ENCODE measurements at places on chromosomes 11 and 22.

DNA sequence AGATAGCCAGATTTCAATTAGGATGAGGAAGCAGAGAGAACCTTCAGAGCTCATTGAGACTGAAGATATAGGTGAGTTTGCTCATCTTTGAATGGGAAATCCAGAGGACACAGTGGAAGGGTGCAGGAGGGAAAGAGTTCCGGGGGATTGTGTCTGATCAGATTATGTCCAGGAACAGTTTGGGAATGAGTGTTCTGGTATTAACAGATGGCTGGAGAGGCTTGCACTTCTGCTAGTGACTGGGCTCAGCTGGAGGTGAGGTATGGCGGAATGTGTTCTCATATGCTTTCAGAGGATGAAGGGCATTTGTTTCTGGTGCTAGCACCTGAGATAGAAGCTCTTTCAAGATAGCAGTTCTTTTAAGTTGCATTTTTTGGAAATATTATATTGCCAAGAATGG is 27.6 kb downstream of the ALKBH3 start:
- no peak for DNase-seq

- no peak for DNase-seq
Observed at GRCh38 chr22:22600531-22601261, 41.6 kb upstream of the PRAME start.

DNA sequence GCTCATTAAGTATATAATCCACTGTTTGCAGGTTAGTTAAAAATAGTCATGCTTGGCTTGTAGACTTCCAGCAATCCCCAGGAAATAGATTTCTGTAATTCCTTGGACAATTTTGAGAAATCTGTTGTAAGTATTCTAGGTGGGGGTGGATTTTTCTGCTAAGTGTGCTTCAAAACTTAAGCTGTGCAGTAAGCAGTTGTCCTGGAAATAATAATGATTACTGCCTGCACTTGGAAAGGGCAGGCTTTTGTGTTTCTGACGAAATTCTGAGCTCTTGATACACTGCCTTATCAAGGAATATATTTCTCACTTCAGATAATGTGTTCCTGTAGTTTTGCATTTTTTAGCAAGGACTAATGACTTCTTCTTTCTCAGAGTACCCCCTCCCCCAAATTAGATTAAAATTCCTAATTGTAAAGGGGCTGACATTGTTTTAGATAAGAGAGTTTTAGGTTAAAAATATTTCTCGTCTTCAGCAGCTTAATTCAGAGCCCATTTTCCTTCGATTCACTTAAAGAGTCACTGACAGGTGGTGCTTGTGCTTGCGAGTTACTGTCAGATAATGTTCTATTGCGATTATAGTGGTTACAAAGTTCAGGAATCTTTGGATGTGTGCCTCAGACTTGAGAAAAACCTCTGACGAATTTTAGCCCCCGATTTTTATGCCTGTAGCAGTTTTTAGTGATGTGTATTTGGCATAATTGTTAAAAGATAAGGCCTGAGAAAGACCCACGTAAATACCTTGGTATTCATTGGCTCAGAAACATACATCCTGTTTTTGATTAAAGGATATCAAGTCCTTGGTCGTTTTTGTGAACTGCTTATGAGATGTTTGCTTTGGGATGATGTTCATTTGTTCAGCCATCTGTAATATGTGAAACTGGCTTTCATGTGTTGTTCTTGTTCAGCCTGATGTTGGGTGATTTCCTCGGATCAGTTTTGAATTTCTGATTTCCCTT is 120.5 kb downstream of the HIPK3 start:
- no peak for DNase-seq

GRCh38 chr11:6062691-6063358 is 32.3 kb upstream of the OR56A1 start:
- DNase-seq = no peak

GRCh38 chr11:97516688-97517087 is 1126.9 kb downstream of the JRKL start:
- DNase-seq = no peak

DNA sequence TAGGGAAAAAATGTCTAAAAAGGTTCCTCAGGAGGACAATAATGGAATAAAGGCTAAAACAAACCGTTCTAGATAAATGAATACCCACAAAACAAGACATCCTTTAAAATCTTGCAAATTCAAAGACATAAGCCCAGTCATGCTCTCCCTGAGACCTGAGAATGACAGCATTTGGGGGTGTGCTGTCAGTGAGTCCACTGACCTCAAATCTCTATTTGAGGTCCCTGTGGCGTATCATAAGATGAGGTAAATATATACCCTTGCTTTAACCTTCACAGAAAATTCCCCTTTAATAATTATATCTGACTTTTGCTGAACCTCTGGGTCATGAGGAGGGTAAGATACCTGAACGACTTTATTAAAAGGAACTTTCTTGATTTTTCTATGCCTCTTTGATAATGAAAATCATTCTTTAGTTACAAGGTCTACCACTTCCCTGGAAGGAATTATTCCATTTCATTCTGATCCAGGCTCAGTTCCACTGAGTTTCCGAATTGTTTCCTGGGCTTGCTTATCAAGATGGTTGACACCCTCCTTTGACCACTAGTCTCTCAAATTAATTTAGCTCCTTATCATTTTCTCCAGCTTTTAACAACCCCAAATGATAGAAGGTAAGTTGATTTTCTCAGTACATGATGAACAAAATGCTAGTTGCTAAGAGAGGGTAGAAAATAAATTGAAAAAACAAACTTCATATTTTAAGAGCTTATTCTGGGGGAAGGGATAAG is 53.8 kb upstream of the CHRM4 start:
- DNase-seq = no peak

- no peak for DNase-seq
Observed at GRCh38 chr11:7261578-7261977, 9.9 kb downstream of the SYT9 start.

DNA sequence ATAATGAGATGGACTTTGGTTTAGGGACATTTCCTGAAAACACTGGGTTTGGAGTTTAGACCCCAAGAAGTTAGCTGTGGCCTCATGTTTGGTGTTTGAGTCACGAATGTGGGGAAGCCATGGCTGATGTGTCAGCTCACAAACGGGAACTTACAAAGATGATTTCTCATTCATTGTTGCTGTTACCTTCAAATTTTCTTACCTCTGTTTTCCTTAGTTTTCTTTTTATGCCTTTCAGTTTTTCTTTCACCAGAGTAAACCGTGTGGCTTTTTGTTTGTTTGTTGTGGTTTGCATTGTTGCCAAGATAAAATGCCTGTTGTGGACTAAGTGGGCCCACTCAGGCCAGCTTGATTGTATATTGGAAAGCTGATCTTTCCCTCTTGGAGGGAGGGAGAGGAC is 89.1 kb downstream of the SWAP70 start:
- peak; percentile 78 for DNase-seq

- peak; percentile 90 for DNase-seq
Observed at GRCh38 chr11:7927635-7928034, 3.4 kb downstream of the OR10A6 start.

DNA sequence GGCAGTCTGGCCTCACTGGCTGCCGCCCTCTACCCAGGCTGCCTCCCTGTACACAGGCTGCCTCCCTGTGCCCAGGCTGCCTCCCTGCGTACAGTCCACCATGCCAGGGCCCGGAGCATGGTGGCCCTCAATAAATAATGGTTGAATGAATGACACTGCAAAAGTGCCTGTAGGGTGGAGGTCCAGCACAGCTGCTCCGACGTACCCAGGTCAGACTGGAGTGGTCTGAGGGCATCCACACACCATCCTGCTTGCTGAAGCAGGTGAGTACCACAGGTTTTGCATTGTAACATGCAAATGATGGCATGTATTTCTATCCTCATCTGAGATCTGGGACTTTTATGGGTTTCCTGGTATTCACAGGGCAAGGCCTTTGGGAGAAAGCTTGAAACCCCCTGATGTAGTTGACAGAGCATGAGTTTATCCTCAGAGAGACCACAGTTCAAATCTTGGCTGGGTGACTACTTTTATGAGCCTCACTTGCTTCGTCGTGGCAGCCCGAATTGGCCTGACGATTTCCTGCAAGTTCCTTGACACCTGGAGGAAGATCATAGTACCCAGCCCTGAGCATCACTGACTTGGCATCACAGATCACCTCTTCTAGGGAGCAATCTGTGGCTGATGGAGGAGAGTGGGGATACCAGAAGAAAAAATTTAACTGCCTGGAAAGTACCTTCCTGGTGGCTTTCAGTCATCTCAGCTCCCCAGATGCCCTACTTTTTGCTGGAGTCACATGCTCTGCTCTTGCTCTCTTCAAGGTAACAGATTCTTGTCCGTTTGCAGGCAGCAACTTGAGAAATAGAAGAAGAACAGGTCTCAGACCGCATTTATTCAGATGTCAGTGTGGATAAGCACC is 16.0 kb upstream of the CYB5R3 start:
- no peak for DNase-seq

- peak; percentile 52 for DNase-seq
Observed at GRCh38 chr11:102119997-102120396, 9.8 kb downstream of the YAP1 start.

DNA sequence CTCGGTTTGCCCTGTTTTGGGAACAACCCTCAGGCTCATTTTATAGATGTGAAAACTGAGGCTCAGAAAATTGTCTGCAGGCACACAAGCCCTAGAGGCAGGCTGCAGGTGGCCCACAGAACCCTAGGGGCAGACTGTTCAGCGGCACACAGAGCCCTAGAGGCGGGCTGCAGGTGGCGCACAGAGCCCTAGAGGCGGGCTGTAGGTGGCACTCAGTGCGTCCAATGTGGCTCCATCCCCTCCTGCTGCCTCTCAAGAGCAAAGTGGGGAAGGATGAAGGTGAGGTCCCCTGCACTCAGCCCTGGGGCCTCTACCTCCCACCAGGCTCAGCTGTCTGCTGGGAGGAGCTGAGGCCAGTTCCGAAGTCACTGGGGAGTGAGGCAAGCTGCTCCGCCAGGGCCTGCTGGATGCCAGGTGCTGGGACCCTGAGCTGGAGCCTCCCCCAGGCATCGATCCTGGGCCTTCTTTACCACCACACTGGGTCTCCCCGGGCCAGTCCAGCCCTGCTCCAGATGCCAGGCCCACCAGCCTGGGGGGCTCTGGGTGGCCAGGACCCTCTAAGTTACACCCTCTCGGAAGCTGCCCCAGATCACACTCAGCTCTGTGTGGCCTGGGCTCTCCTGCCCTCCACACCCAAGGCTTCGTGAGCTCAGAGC is 2.3 kb downstream of the ACY3 start:
- no peak for DNase-seq

- peak; percentile 82 for DNase-seq
Observed at GRCh38 chr22:37607010-37607934, 1.4 kb upstream of the GGA1 start.

- no peak for DNase-seq
Observed at GRCh38 chr11:110807801-110808200, 95.6 kb upstream of the ARHGAP20 start.

GRCh38 chr11:94400839-94401772 is at the start of gene GPR83:
Gene GPR83 (minus strand): TSS chr11:94401419. CDS start chr11:94401247, 172 bp downstream.
- DNase-seq = no peak

GRCh38 chr22:45966320-45966894 is 10.6 kb downstream of the WNT7B start:
- no peak for DNase-seq

DNA sequence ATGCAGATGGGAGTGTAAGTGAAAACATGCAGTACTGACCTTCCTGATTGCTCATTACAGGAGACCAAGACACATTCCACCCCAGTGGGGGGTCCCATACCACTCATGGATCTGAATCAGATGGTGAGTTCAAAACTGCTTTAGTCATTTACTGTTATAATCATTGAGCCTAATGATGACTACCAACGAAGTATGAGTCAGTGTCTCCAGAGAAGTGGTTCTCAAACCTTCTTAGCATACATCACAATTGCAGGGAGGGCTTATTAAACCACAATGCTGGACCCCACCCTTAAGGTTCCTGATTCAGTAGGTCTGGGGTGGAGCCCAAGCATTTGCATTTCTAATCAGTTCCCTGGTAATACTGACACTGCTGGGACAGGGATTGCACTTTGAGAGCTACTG is 75.8 kb downstream of the CD44 start:
- peak; percentile 94 for DNase-seq

DNA sequence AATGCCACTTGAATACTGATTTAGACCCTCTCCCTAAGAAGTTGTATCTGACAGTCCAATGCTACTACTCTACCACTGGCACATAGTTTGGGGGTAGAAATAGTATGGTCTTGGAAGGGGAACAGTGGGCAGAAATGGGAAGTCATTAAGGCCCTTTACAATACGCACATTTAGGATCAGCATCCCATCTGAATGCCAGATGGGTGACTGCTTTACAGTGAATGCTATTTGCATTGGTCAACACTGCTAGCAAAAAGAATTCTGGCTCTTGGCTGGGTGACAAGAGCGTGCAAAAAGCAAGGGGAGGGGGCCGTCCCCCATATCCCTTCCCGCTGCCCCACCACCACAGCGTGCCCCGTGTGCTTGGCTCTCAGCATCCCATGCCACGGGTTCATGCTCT is 104.7 kb upstream of the BID start:
- no peak for DNase-seq

DNA sequence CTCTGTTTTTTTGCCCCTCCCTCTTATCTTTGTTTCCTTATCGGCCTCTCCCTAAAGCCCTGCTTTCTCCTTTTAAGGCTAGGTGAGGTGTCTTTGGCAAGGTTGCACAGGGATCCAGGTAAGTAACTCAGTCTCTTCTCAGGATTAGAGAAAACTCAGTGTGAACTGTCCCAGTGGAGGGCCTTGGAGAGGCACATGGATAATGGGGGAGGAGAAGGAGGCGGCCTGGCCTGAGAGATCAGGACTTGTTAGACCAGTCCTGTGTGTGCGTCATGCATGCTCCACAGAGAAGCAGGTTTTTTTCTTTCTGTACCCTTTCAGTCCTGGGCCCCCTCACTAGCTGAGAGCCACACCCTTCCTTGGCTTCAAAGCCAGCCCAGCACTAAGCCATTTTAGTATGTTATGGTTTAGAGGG is 19.9 kb downstream of the CTNND1 start:
- peak; percentile 94 for DNase-seq

DNA sequence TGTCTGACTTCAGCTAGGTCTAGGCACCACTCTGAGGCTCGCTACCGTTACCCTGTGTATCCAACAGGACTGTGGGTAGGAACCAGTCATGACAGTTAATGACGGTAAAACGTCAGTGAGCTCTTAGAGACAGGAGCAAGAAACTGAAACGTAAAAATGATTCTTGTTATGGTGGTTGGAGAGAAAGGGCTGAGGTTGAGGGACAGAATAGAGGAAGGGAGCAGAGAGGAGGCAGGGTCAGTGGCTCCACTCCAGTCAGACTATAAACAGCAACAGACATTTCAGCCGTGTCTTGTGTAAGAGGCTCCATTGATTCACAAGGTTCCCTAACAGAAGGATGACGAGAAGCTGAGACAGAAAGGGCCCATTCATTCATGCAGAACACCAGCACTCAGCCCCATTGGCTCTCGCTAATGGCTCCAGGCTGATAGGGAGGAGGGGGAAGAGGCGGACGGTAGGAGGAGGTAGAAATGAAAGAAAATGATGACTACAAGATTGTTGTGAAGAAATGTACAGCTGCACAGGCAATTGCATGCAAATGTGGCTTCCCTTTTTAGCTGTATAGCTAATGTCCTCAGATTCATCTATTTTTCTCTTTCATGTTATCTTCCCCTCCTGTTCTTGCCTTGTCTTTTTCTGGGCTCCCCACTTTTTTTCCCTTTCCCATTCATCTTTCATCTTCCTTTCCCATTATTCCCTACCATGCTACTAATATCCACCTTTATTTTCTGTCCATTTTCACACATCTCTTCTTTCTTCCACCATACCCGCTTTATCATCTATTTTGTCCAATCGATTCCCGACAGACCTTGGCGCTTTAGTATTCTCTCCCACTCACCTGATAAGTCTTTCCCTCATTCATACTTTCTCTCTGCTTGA is 34.3 kb downstream of the ETS1 start:
- DNase-seq = no peak

GRCh38 chr11:123725995-123726655 is 15.3 kb downstream of the ZNF202 start:
- no peak for DNase-seq

- DNase-seq = peak; percentile 71
Observed at GRCh38 chr11:16000065-16000464, 356.3 kb downstream of the SOX6 start.
